Neural crest cell (in vitro differentiated cells): ENCODE measurements at places on chromosomes 2 and 18. TPM values are rescaled to one million over a fixed set of nuclear protein-coding genes. Genes with fewer than 3 reads are reported as not detected.

GRCh38 chr2:227793148-227793712, 20.4 kb upstream of the CCL20 start:
- no peak for DNase-seq

DNA sequence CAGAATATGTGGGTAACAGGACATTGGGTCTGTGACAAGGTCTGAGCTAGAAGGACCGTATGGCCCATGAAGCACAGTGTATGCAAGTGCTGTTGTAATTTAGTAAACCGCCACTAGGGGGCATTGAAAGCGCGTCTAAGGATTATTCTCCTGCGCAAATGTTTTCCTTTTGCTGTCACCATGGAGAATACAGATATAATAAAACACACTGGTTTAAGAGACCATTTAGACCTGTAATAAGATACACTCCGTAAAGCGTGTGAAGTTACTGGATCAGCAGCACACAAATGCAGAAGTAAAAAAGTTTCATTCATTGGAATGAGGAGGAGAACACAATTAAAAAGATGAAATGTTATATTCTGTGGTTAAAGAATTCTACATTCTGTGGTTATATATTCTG, 272.4 kb downstream of the AGAP1 start:
- DNase-seq, result peak; percentile 77

- no peak for DNase-seq
Measured at GRCh38 chr18:36706134-36706881, 122.5 kb downstream of the TPGS2 start.

Gene SLC11A1
- 0.09 TPM in 1 of 2 replicates, not detected in the other for total RNA-seq

GRCh38 chr2:27844821-27845255, 45.3 kb downstream of the RBKS start:
- no peak for DNase-seq

Gene B3GNT7
- total RNA-seq, result 0.61 and 0.79 TPM in 2 replicates

Gene HOXD10
- not detected in 2 replicates for total RNA-seq

- DNase-seq, result no peak
Measured at GRCh38 chr2:185796758-185797157, 58.2 kb downstream of the FSIP2 start.

DNA sequence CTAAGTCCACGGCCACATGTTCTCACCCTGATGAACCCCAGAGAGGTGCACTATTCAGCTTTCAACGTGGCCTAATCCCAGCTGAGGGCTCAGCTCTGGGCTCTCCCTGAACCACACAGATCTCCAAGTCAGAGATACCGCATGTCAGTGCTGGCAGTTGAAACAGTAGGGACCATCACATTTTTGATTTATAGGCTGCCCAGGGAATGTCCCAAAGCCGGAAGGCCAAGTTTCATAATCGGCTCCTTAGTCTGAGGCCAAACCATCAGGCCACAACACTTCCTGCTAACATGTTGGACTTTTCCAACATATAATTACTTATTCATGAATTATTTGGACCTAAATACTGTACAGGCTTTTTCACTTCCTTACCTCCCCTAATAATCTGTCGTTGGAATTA, 91.9 kb upstream of the KLHL29 start:
- DNase-seq, result no peak

- DNase-seq, result no peak
Measured at GRCh38 chr2:41197781-41198180, 745.9 kb upstream of the SLC8A1 start.

Gene ALPI
- total RNA-seq, result not detected in 2 replicates

Gene CD207
- total RNA-seq, result not detected in 2 replicates

Gene CFAP210
- total RNA-seq, result 1.0 and 2.3 TPM in 2 replicates

GRCh38 chr18:28267276-28267675, 90.3 kb upstream of the CDH2 start:
- no peak for DNase-seq

Gene KYNU
- total RNA-seq, result 0.14 and 0.26 TPM in 2 replicates

Gene CENPA
- total RNA-seq, result 34.5 and 35.1 TPM in 2 replicates

DNA sequence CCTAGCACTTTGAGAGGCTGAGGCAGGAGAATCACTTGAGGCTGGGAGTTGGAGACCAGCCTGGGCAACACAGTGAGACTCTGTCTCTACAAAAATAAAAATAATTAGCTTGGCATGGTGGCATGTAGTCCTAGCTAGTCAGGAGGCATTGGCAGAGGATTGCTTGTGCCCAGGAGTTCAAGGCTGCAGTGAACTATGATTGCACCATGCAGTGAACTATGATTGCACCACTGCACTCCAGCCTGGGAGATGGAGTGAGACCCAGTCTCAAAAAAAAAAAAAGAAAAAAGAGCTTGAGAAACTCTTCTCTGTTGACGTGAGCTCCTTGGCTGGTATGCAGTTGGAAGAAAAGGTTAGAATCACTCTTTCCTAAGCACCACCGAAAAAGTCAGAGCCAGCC, 125.1 kb upstream of the TNP1 start:
- no peak for DNase-seq

Gene SPC25
- total RNA-seq, result 39.3 and 40.8 TPM in 2 replicates

DNA sequence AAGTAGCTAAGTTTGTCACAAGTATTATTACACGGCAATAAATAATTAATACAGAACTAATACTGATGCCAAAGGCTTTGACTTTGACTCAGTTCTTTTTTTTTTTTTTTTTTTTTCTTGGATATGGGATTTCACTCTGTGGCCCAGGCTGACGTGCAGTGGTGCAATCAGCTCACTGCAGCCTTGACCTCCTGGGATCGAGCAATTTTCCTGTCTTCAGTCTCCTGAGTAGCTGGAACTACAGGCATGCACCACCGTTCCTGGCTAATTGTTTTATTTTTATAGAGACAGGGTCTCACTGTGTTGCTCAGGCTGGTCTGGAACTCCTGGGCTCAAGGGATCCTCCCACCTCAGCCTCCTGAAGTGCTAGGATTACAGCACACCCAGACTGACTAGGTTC, 284.5 kb downstream of the SS18 start:
- no peak for DNase-seq

DNA sequence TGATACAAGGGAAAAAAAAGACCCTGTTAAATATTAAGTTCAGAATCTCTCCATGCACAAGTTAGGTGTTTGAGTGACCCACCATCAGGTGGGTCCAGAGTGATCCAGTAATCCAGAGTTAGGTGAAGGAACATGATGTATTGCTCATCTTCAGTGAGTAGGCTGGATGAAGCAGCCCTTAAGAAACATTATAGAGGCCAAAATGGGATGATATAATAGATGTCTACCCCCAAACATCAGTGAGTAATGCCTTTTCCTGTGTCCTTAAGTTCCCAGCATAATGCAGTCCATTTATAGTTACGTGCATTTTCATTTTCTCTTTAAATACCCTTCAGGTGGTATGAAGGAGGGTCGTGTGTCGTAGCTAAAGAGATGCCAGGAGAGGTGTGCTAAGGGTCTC, 89.6 kb downstream of the MAP4K4 start:
- no peak for DNase-seq

DNA sequence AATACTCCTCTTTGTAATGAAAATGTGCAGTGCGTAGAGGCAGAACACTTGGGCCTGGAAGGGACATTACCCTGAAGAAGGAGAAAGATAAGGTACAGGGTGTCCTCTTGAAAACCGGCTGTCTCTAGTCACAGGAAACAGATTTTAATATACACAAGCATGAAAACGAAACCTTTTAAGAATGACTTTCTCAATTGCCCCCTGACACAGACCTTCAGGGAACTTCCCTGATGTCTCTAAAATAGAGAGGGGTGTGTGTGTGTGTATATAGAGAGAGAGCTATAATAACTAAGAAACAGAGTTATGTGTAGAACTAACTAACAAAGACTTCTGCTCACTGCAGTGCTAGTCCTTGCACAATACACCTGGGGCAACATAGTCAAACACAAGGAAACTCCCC, 780.0 kb downstream of the CNTNAP5 start:
- DNase-seq, result no peak

Gene CENPO
- total RNA-seq, result 69.3 and 69.7 TPM in 2 replicates
